ENCODE measurements at places on chromosomes 7 and 10. TPM values are rescaled to one million over a fixed set of nuclear protein-coding genes. Genes with fewer than 3 reads are reported as not detected.
A peak's percentile ranks its signal among the peaks of the same experiment; 100 is the strongest.

- H3K36me3 ChIP-seq: no peaks in the 10 kb centered on the region
- no peak overlapping the region for H3K27ac ChIP-seq
- no peaks in the 10 kb centered on the region for H3K27me3 ChIP-seq
- DNase-seq: peak; percentile 19
Observed at GRCh38 chr7:2008101-2008935, 224.4 kb downstream of the MAD1L1 start.

DNA sequence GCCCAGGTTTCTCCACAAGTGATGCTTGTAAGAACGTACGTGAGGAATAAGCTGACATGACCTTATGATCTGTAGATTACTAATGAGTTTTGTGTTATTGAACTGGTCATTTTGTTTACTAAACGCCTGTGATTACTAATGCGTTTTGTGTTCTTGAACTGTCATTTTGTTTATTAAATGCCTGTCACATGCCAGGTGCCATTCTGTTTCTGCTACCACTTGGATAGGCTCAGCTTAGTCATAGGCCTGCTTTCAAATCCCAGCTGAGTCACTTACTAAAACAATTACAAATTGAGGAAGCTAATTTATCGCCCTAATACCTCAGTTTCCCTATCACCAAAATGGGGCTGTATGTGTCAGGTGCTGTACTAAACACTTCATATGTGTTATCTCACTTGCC is 4.7 kb upstream of the HGF start:
- H3K4me3 ChIP-seq: no peak overlapping the region
- no peaks in the 10 kb centered on the region for H3K4me1 ChIP-seq
- no peak for DNase-seq
- H3K36me3 ChIP-seq: no peaks in the 10 kb centered on the region

- DNase-seq: peak; percentile 37
- H3K4me3 ChIP-seq: no peak overlapping the region
- no peaks in the 10 kb centered on the region for H3K27me3 ChIP-seq
- H3K27ac ChIP-seq: peak overlapping the region; percentile 7
- H3K4me1 ChIP-seq: peaks cover 43% of the 10 kb centered on the region
- H3K36me3 ChIP-seq: no peaks in the 10 kb centered on the region
Observed at GRCh38 chr10:119308551-119309422, 101.4 kb downstream of the GRK5 start.

SLC29A4 gene
- total RNA-seq: 0.39 TPM

Measured in upper lobe of left lung (tissue), 6 donors.